ENCODE measurements at places on chromosomes 12 and 14. TPM values are rescaled to one million over a fixed set of nuclear protein-coding genes. Genes with fewer than 3 reads are reported as not detected.

The SOAT2 gene
- total RNA-seq: not detected

The KLHL28 gene
- total RNA-seq: 9.7 TPM

The RNASE1 gene
- not detected for total RNA-seq

The TMEM119 gene
- total RNA-seq: 358 TPM

The PIWIL1 gene
- total RNA-seq: not detected

The RPL36AL gene
- 528 TPM for total RNA-seq

The GALNT9 gene
- 0.51 TPM for total RNA-seq

The PLEKHG3 gene
- 0.17 TPM for total RNA-seq

The WNT1 gene
- total RNA-seq: not detected

The CCDC175 gene
- total RNA-seq: not detected

The EFCAB11 gene
- total RNA-seq: 2.8 TPM

The RNASE3 gene
- not detected for total RNA-seq

The CARMIL3 gene
- 0.17 TPM for total RNA-seq

The MORN3 gene
- total RNA-seq: 0.77 TPM

The LBHD2 gene
- total RNA-seq: not detected

The AQP6 gene
- 0.17 TPM for total RNA-seq

The ACOT6 gene
- not detected for total RNA-seq

The ESRRB gene
- not detected for total RNA-seq

All from fibroblast of lung (primary cell).